ENCODE measurements at places on chromosomes 6 and 20.

DNA sequence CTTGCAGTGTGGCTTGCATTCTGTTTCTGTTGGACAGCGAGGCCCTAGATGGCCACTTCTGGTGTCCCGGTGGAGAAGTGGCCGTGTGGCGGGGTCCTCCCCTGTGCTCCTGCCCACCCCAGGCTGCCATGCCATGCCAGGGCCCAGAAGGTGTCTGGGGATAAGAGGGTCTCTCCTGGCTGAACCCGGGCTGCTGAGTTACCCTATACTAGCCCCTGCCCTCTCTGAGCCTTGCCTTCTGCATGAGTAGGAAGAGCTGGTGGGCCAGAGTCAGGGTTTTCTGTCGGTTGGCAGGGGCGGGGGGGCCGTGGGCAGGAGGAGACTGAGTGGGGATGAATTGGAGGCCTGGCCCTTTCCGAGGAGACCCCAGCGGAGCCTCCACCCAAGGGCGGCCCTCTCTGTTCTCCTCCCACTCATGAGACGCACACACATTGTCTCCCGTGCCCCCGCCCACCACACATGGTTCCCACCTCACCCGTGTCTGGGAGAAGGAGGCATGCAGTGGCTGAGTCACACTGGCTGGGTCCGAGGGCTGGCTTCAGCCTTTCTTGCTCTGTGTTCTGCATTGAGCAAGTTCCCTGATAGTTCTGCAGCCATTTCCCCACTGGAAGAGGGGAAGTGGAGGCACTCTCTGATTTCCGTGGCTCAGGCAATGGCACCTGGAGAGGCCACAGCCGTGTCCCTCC is 24.6 kb downstream of the VSTM2L start:
- DNase-seq: no peak

- DNase-seq: no peak
Observed at GRCh38 chr6:156844089-156844488, 66.9 kb downstream of the ARID1B start.

DNA sequence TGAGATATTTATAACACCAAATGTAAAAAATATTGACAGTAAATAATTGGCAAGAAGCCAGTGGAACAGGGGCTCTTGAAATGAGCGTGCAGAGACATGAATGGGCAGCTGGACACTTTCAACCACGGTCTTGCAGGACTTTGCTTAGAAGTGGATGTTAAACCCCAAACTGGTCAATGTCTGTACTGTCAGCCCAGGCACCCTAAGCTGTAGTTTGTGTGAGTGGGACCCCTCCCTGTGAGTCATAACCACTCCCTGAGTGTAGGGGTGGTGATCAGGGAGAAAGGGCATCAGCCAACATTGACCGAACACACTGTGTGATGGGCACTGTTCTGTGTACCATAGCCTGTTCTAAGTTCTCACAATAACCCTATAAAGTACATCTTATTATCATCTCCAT is 108.6 kb downstream of the FIG4 start:
- DNase-seq: no peak

GRCh38 chr6:148548065-148548748 is 198.6 kb upstream of the UST start:
- no peak for DNase-seq

GRCh38 chr6:167212713-167213005 is 54.9 kb upstream of the GPR31 start:
- DNase-seq: no peak

GRCh38 chr6:145809785-145810184 is 4.8 kb downstream of the FBXO30 start:
- DNase-seq: no peak

DNA sequence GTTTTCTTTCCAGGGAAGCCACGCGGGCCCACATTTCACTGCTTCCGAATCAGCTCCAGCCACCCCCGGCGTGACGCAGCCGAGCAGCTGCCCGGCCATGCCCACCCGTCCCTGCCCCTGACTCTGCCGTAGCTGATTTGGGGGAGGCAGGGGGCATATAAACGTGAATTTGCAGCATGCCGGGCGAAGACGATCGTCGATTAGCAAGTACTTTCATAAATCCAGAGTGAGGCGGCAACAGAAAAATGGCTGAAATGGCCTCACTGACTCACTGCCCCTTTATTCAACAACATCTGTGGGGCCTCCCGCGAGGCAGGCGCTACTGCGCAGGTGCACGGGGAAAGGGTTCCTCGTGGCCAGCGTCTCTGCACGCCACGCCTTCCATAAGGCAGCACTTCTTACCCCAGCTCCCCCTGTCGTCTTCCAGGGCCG is 118.0 kb downstream of the DLL1 start:
- no peak for DNase-seq

- DNase-seq: no peak
Observed at GRCh38 chr20:17068084-17068711, 158.6 kb upstream of the PCSK2 start.

DNA sequence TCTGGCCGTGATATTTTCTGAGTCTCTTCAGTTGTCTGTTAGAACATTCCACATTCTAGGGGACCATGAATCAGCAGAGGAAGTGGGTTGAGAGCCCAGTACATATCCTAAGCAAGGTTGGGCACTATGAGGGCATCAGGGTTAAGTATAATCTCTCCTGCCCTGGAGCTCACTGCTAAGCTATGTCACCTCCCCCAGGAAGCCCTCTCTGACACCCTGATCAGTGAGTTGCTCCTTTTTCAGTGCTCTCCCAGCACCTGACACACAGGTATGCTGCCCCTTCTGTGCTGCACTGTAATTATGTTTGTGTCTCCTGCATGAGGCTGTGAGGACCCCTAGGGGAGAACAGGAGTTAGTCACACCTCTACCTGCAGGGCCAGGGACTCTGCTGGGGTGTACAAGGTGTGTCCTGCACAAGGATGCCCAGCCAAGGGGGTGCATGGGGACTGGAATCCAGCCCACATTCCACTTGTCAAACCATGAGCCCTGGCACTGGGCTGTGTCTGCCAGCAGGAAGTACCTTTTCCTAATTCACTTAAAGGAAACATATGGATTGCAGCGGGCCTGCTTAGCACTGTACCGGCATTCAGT is 3.9 kb downstream of the RAB44 start:
- DNase-seq: no peak

DNA sequence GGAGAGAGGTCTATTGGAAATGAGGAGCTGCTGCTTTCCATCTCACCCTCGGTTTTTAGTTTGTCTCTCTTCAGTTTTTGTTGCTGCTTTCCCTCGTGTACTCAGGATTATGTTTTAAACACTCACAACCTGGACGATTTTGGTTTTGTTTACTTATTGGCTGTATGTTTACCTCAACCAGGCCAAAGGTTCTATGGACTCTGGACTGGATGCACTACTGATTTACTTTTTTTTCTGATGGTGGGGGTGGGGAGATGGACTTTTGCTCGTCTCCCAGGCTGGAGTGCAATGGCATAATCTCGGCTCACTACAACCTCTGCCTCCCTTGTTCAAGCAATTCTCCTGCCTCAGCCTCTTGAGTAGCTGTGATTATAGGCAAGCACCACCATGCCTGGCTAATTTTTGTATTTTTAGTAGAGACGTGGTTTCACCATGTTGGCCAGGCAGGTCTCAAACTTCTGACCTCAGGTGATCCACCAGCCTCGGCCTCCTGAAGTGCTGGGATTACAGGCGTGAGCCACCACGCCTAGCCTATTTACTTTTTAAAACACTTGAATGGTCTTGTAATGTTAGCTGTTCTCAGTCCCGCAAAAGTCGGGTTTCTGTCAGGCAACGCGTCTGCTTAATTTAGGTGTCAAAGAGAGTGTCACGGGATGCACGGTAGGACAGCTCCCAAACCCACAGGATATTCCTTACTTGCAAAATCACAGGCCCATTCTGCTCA is 148.2 kb upstream of the RIPOR2 start:
- no peak for DNase-seq

GRCh38 chr6:144087789-144088426 is 7.5 kb downstream of the SF3B5 start:
- no peak for DNase-seq

GRCh38 chr20:18057994-18058349 is 256 bp upstream of the OVOL2 start:
- no peak for DNase-seq

- DNase-seq: no peak
Observed at GRCh38 chr6:147633191-147633590, 124.7 kb downstream of the SAMD5 start.

DNA sequence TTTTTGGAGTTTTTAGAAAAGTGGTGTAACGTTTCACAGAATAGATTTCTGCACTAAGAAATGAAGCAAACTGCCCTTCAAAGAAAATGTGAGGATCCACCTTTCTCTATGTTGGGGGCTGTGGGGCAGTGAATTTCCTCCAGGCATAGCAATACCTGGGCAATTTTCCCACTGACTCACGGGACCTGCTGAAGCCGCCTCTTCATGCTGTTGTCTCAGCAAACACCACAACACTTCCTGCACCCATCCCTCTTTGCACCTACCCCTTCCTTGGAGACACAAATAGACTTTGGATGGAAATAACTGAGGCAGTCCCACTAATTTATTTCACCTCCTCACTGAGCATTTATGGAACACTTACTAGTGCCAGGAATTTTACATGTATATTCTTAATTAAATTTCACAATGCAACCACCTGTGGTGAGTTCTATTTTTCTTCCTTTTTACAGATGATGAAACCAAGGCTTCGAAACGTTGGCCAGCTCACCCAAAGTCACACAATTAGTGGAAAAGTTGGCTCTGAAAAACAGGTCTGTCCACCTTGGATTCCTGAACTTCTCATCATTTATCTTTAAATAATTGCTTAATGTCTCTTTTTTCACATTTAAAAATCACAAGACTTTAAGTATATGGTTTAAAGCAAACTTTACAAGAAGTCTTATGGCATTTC is 17.2 kb upstream of the ADGRF1 start:
- DNase-seq: no peak

GRCh38 chr6:11710311-11710761 is 68.3 kb downstream of the ADTRP start:
- no peak for DNase-seq

- DNase-seq: no peak
Observed at GRCh38 chr20:19375395-19375794, 163.0 kb downstream of the SLC24A3 start.

- no peak for DNase-seq
Observed at GRCh38 chr20:23094927-23095326, 8.8 kb upstream of the CD93 start.

- DNase-seq: no peak
Observed at GRCh38 chr6:37177077-37177934, 7.4 kb downstream of the PIM1 start.

DNA sequence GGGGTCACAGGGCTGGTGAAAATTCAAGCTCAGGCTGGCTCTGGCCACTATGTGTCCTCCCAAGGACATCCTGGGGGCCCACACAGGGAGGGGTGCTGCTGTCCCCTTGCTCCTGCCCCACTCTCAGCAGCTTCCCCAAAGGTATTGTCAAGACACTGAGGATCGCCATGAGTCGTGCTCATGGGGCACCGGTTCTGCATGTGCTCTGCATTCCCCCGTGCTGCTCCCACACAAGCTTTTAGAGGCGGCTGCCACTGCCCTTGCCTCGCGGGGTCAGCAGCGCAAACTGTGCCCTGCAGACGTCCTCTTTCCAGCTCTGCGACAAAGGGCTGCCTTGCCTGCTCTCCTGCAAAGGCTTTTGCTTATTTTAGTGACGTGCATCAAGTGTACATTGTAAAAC is 179.8 kb downstream of the ERMARD start:
- DNase-seq: no peak

- DNase-seq: no peak
Observed at GRCh38 chr6:39189915-39190544, 39.2 kb downstream of the KCNK5 start.

DNA sequence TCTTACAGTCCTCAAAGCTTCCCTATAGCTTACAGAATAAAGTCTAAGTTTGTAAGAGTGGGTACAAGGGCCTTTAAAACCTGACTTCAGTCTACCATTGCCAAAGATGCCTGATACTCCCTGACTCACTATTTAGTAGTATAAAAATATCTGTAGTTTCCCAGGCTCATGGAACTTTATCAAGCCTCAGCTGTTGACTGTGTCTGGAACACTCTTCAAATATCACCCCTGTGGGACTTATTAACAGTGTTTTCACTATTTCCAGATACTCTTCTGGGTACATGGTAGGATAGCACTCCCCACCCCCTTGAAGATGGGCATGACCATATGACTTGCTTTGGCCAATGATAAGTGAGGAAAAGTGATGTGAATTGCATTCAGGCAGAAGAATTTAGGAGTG is 105.3 kb upstream of the TENT5A start:
- no peak for DNase-seq

DNA sequence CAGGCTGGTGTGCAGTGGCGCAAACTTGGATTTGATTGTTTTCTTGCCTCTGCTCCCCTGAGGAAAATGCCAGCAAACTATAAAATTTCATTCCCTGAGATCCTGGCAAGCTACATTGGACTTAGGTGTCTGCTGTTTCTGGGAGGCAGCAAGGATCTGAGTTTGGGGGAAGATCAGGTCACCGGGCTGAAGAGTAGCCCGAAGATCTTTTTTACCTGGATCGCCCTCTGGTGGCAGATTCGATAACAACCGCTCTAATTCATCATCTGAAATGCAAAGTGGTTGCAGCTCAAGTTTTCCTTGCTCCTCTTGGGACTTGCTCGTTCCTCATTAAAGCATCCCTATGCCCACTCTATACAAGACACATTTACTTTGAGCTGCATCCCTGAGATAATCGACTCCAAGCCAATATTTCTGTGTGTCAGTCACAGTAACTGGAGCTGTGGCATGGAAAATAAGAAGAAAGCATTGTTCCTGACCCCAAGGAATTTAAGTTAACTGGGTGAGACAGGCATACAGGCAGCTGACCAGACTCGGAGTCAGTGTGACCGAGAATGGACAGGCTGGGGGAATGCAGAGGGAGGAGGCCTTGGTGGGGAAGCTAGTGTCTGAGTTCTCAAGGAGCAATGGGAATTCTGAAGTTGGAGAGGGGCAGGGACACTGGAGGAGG is 131.8 kb upstream of the PROKR2 start:
- DNase-seq: no peak

- no peak for DNase-seq
Observed at GRCh38 chr6:149088361-149088760, 229.2 kb upstream of the TAB2 start.

DNA sequence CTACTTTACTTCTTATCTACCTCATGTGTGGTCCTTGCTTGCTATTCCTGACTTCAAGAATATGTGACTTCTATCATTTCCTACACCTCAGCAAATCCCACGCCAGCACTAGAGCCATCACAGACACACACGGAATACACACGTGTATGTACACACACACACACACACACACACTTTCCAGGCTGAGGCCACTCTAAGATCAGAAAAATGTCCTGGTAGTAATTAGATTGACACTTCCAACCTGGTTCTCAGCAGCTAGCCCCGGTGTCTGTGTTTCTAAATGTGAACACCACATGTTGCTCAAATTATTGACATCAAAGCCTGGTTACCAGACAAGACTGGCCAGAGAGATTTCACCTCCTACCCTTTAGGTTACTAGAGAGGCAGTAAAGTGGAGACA is 54.1 kb upstream of the SASH1 start:
- no peak for DNase-seq

All from NCI-H2107 (cell line).